OCI-LY7 (cell line): ENCODE measurements at places on chromosomes 13 and 19. TPM values are rescaled to one million over a fixed set of nuclear protein-coding genes. Genes with fewer than 3 reads are reported as not detected.
A peak's percentile ranks its signal among the peaks of the same experiment; 100 is the strongest.

KLK5 gene
- total RNA-seq = not detected in 2 replicates

GRCh38 chr19:3544742-3545668 lies 6.0 kb downstream of the TEKTIP1 start:
- peak; percentile 58 for DNase-seq

DNA sequence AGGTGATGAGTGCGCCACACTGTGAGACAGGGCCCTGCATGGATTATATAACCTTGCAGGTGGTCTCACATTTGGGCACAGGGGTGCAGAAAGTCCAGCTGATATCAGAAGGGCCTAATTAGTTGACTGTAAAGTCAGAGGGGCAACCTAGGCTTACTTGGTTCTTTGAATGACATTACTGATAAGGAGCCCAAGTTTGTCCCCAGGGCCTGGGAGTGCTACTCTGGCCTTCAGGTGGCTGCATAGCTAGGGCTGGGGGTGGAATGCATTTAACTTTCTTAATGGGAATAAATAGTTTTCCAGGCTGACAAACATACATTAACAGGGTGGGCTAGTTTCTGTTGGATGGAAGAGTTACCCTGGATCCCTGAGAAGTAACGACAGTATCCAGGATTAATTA lies 3.3 kb downstream of the WDR87 start:
- DNase-seq = no peak

GRCh38 chr19:40797963-40798682 lies 868 bp upstream of the EGLN2 start:
- DNase-seq = peak; percentile 65

LRG1 gene
- total RNA-seq = 1.8 and 1.9 TPM in 2 replicates

GRCh38 chr13:101989798-101990350 lies 412.0 kb downstream of the FGF14 start:
- no peak for DNase-seq

DNA sequence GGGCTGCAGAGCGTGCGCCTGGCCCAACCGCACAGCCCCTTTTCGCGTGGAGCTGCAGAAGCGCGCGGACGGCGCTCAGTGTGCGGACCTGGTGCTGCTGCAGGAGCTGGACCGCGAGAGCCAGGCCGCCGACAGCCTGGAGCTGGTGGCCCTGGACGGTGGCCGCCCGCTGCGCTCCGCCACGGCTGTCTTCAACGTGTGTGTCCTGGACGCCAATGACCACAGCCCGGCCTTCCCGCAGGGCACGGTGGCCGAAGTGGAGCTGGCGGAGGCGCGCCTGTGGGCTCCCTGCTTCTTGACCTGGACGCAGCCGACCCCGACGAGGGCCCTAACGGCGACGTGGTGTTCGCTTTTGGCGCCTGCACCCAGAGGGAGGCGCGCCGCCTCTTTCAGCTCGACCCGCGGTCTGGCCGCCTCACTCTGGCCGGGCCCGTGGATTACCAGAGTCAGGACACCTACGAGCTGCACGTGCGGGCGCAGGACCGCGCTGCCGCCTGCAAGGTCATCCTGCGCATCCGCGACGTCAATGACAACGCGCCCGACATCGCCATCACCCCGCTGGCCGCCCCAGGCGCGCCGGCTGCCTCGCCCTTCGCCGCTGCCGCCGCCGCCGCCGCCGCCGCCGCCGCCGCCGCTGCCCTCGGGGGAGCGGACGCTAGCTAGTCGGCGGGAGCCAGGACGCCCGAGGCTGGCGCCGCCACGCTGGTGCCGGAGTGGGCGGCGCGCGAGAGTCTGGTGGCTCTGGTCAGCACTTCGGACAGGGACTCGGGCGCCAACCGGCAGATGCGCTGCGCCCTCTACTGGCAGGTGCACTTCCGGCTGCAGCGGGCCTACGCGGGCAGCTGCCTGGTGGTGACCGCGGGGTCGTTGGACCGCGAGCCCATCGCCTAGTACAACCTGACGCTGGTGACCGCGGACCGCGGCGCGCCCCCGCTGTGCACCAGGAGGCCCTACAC lies 172.2 kb downstream of the OLFM4 start:
- no peak for DNase-seq

F10 gene
- total RNA-seq = not detected in 2 replicates

- peak; percentile 21 for DNase-seq
These were observed 48.4 kb downstream of the WASF3 start for GRCh38 chr13:26605845-26606244.

AMER2 gene
- total RNA-seq = not detected in 2 replicates

DNA sequence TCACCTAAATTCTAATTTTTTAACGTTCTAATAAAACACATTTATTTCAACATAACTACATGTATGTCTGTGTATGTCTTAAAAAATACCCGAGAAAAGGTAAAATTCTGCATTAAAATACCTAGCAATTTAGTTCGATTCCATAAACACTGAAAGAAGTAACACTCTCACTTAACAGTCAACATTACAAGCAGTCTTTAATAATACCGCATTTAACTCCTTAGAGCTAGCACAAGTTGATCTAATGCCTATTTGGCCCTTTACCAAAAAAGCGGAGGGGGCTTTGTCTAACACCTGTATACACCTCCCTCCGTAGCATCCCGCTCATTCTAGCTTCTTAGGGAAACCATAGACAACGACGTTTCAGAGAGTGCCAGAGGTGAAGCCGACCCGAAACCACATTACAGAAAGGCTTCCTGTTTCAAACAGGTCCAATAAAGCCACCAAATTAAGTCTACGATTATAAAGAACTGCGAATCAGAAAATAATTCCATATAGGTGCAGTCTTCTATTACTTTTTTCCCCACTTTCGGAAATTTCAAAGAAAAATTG lies 1.2 kb downstream of the SPART start:
- no peak for DNase-seq

DNA sequence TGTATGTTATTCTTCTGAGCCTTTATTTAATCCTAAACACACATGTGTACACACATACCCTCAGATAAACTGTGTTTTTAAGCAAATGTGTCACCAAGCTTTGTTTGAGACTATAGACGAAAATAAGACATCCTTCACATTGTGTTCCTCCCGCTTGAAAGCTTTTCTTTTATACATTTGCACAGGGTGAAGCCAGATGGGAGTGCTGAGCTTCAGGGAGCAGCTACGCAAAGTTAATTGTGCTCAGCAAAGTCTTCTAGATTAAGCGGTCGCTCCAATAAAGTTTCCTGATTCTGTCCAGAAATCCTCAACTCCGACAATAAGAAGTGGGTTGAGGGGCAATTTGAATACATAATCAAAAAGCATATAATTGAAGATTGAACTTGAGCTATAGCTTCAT lies 117.2 kb upstream of the ARGLU1 start:
- no peak for DNase-seq

GRCh38 chr13:99356262-99357091 lies 49.3 kb upstream of the GPR183 start:
- peak; percentile 38 for DNase-seq

DNA sequence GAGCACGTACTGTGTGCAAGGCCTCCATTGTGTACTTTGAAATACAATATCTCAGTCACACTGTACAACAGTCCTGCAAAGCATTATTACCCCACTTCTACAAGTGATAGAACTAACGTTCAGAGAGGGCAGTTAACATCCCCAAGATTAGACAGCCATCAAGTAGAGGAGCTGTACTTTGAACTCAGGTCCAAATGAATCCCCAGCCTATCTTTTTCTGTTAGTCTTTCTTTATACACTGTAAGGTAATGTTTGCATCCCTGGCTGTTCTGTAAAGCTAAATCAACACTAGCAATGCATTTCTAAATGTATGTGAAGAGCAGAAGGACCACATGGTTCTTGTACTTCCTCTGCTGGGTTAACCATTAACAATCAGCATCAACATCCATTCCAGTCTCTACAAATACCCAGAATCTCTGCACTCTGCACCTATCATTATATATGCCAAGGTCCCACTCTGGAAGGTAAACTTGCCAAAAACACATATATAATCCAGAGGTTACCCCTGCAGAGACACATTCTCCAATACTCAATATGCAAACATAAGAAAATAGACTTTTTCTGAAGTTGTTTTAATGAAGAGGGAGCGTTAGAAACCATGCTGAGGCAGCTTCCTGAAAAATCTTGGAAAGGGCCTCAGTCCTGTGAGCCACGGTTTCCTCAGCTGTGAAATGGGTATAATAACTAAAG lies 182.3 kb downstream of the MZT1 start:
- no peak for DNase-seq

DNA sequence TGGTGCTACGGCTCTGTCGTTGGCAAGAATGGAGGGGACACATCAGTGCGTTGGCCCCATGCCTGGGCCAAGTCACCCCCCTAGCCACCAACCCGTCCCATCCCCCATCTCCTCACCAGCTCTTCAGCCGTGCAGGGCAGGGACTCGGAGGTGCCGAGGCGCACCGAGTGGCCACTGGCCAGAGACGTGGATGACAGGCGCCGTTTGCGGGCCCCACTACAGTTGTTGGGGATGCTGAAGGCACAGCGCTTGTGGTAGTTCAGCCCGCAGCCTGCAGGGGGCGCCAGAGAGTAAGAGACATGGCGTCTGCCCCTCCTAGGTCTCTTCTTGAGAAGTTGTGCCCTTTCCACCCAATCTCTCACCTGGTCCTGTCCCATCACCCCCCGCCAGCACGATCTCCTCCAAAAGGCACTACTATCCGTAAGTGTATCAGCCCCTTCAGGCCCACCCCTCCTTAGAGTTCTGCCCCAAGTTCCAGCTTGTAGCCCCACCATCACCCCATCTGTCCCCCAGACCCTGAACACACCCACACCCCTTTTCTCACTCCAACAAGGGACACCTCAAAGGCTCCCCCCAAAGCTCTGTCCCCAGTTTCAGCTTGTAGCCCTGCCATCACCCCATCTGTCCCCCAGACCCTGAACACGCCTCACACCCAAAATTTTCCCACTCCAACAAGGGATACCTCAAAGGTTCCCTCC lies 12.4 kb downstream of the PRKD2 start:
- peak; percentile 73 for DNase-seq

GRCh38 chr13:84137292-84137691 lies 255.0 kb upstream of the SLITRK1 start:
- no peak for DNase-seq

- no peak for DNase-seq
These were observed 225.6 kb downstream of the RAP2A start for GRCh38 chr13:97659602-97660001.

GRCh38 chr13:63449550-63449949 lies 2033.9 kb upstream of the PCDH20 start:
- no peak for DNase-seq

LYPD3 gene
- total RNA-seq = 0.42 TPM in 1 of 2 replicates, not detected in the other

ZNF577 gene
- total RNA-seq = 2.0 and 3.3 TPM in 2 replicates

DNA sequence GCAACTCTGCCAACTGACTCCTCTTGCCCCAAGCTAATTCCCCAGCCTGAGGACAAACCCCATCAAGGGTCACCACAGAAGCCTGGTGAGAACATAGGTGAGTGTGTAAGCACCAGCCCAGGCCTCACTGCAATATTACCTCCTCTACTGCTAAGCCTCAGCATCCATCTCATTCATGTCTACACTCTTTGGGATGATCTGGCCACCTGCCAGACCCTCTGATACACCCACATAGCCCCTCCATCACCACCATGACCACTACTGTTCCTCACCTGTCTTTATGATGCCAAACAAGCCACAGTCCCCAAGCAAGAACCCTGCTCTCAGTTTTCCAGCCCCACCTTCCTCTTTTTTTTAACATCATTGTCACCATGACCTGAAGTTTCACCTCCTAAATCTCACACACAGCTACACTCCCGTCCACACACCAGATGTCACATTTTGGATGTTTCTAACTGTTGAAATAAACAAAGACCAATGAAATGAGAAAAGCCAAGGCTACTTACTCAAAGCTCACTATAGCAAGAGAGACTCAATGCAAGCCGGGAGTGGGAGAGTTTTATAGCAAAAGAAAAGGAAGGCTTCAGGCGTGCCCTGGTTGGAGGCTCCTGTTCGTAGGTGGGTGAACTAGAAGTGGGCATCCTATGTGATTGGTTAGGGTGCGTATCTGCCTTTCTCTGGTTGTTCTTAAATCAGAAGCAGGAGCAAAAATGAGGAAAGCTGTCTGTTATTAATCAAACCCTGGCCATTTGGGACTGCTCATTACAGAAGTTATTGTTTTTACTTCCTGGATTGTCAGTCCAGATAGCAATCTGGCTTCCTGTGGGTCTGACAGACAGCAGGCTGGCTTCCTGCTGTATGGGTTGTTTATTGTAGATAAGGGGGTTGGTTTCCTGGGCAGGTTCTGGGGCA lies 2.0 kb downstream of the ZNF792 start:
- DNase-seq = peak; percentile 67

KLF1 gene
- total RNA-seq = not detected in 2 replicates

MUC16 gene
- not detected in 2 replicates for total RNA-seq

DCLK1 gene
- total RNA-seq = not detected in 2 replicates

LILRB1 gene
- 4.5 and 5.8 TPM in 2 replicates for total RNA-seq

SPC24 gene
- total RNA-seq = 132 and 133 TPM in 2 replicates

GRCh38 chr13:27472941-27473340 lies 22.6 kb upstream of the MTIF3 start:
- no peak for DNase-seq

DNA sequence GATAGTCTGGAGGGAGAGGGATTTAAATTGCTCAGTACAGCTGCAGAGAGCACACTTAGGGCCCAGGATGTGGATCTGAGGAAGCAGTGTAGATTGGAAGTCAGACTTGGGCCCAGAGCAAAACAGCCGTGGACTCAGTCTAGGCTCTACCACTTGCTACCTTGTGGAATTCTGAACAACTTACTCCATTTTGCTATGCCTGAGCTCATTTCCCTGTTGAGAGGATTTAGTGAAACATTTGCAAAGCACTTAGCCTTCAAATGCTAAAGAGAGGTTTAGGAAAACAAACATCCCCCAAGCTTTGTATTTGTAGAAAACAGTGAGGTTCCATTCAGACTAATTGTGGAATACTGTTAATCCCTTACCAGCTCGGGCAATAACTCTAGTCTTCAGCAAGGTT lies 453.4 kb upstream of the ZNF507 start:
- no peak for DNase-seq

DNA sequence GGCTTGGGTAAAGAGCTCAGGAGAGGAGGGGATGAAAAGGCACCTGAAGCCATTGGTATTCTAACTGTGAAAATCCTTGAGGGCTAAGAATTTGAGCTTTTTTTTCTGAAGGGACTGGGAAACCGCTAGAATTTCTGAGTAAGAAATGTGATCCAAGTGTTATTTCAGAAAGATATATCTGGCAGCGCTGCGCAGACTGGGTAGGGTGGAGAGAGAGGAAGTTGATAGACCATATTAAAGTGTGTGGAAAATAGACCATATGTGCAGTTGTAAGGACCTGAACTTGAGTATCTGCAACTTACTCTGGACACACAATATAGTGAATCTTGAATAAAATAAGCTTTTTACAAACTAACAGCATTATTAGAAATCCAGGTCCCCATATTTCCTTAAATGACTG lies 427.4 kb downstream of the NDFIP2 start:
- DNase-seq = no peak

DNA sequence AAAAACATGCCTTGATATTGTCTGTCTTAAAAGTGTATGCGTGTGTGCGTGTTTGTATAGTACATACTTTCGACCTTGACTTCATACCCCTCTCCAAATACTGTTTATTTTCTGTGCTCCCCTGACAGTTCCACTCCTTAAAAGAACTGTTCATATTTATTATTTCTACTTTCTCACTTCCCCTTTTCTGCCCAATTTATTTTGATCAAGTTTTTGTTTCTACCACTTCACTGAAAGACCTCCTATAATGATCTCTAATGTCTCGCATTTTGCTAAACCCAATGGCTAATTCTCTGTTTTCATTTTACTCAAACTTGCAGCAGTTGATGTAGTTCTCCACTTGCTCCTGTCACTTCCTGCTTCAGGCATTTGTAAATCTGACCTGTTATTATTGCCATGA lies 426.1 kb upstream of the KLF12 start:
- peak; percentile 30 for DNase-seq

COL4A2 gene
- total RNA-seq = 0.24 and 0.34 TPM in 2 replicates

GRCh38 chr19:35114353-35115176 lies 1.1 kb upstream of the FXYD3 start:
- peak; percentile 79 for DNase-seq

- DNase-seq = no peak
These were observed 92.3 kb downstream of the COL4A1 start for GRCh38 chr13:110214637-110215036.
